ENCODE measurements at places on chromosomes 4 and X.
A peak's percentile ranks its signal among the peaks of the same experiment; 100 is the strongest.

DNA sequence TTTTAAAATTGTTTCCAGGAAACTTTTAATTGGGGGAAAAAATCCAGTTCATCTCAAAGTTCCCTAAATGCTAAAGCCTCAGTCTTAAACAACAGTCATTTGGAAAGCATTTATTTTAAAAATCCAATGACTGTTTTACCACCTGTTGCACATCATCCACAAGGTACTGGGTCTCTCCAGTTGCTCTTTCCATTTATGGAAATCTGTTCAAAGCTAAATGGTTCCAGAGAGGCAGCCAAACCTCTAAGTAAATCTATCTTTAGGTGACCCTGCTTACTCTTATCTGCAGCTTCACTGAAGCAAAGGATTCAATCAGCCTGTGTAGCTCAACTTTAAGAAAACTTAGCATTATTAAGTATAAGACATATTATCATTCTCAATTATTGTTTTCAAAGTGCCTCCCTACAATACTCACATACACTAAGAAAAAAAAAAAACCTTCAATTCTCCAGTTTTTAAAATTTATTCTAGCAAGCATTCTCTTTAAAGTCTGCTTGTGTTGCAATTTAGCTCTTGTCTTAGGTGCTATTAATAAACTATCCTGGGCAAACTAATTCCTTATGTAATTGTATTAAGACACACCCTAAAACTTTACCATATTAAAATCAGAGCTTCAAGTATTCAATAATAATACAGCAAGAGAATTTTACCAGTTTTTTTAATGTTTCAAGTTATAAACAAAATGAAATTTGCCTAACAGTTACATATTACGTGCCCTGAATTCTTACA, 60.6 kb downstream of the NOCT start:
- no peak for DNase-seq

- peak; percentile 40 for DNase-seq
Measured at GRCh38 chrX:128975745-128976144, 547.5 kb downstream of the SMARCA1 start.

- DNase-seq = no peak
Measured at GRCh38 chr4:25817059-25817681, 45.6 kb downstream of the SEL1L3 start.

DNA sequence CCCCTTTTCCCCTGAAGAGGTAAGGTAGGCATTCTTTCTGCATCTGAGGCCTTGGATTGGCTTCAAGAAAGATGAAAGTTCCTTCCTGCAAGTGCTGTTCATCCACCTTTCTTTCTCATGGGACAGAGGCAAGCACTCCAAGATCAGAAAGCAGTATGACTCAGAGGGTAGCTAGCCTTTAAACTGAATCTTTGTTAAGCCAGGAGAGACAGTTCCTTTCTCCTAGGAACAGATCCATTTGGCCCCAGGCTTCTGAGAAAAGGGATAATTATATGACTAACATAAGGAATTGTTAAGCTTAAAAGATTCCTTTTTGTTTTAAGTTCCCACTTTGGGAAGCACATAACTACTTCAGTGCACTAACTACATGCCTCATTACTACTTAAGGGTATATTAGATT, 192.0 kb downstream of the PPP3CA start:
- no peak for DNase-seq

DNA sequence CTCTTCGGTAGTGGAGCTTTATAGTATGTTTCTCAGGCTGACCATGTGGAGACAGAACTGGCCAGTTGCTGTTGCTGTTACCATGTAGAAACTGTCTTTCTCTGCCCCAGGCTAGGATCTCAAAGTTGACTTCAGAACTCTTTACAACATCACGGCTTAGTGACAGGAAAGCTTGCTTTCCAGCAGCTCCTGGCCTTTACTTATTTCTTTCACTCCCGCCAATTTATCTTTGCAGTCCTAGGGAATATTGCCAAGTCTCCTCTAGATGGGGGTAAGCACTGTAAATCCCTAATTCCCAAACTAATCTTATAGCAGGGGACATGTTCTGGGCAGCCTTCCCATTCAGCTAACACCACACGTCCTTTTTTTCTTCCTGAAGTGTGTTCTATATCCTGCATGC, 631.6 kb downstream of the SPRY1 start:
- DNase-seq = no peak

Measured in T47D (cell line).